ENCODE measurements at places on chromosomes 6 and 20. TPM values are rescaled to one million over a fixed set of nuclear protein-coding genes. Genes with fewer than 3 reads are reported as not detected.

GDAP1L1 gene
- polyA plus RNA-seq: not detected

RPP40 gene
- 13.4 TPM for polyA plus RNA-seq

CCN6 gene
- polyA plus RNA-seq: not detected

THBS2 gene
- polyA plus RNA-seq: 0.14 TPM

SMLR1 gene
- not detected for polyA plus RNA-seq

KHDC1L gene
- not detected for polyA plus RNA-seq

SSTR4 gene
- not detected for polyA plus RNA-seq

RMND1 gene
- 6.3 TPM for polyA plus RNA-seq

SRMS gene
- not detected for polyA plus RNA-seq

TNF gene
- polyA plus RNA-seq: 10.1 TPM

TSPO2 gene
- polyA plus RNA-seq: not detected

TUBB2B gene
- 0.32 TPM for polyA plus RNA-seq

RIMS1 gene
- not detected for polyA plus RNA-seq

C6orf141 gene
- not detected for polyA plus RNA-seq

DTNBP1 gene
- 34.8 TPM for polyA plus RNA-seq

HSPA1L gene
- 1.1 TPM for polyA plus RNA-seq

ZNF165 gene
- polyA plus RNA-seq: 0.78 TPM

TCP11 gene
- not detected for polyA plus RNA-seq

DIDO1 gene
- polyA plus RNA-seq: 24.7 TPM

NOX3 gene
- polyA plus RNA-seq: not detected

RAET1L gene
- not detected for polyA plus RNA-seq

EYA2 gene
- polyA plus RNA-seq: not detected

SLC17A3 gene
- not detected for polyA plus RNA-seq

TCF15 gene
- polyA plus RNA-seq: not detected

FERMT1 gene
- not detected for polyA plus RNA-seq

TRIM31 gene
- polyA plus RNA-seq: 0.11 TPM

TSHZ2 gene
- 2.3 TPM for polyA plus RNA-seq

PROKR2 gene
- polyA plus RNA-seq: not detected

MATN4 gene
- not detected for polyA plus RNA-seq

DXO gene
- polyA plus RNA-seq: 10.8 TPM

BEND6 gene
- polyA plus RNA-seq: not detected

BACH2 gene
- 6.5 TPM for polyA plus RNA-seq

SYNJ2 gene
- 14.5 TPM for polyA plus RNA-seq

NOTCH4 gene
- not detected for polyA plus RNA-seq

FAM229B gene
- 3.8 TPM for polyA plus RNA-seq

SH3BGRL2 gene
- polyA plus RNA-seq: 0.15 TPM

SYCP2 gene
- 0.91 TPM for polyA plus RNA-seq

NKAIN2 gene
- not detected for polyA plus RNA-seq

PLCB1 gene
- 6.9 TPM for polyA plus RNA-seq

CUTA gene
- polyA plus RNA-seq: 371 TPM

ECT2L gene
- polyA plus RNA-seq: 0.13 TPM

HLA-DOA gene
- not detected for polyA plus RNA-seq

LKAAEAR1 gene
- 0.30 TPM for polyA plus RNA-seq

ENPP3 gene
- polyA plus RNA-seq: 0.23 TPM

AIF1 gene
- 10.8 TPM for polyA plus RNA-seq

Measured in CD4-positive, alpha-beta memory T cell (primary cell).